DMS 273 treated with DMSO at 0.1 percent for 48 hours (cell line): ENCODE measurements at places on chromosomes 12 and 14.

DNA sequence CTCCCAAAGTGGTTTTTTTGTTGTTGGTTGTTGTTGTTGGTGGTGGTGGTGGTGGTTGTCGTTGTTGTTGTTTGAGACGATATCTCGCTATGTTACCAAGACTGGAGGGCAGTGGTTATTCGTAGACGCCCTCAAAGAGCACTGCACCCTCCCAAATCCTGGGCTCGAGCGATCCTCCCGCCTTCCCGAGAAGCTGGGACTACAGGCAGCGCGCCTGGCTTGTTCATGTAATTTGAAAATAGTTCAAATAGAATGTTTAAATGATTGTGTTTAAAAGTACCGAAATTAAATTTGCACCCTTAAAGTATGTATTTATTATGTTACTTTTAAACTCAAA is 439 bp upstream of the ANAPC5 start:
- DNase-seq: peak; percentile 49

DNA sequence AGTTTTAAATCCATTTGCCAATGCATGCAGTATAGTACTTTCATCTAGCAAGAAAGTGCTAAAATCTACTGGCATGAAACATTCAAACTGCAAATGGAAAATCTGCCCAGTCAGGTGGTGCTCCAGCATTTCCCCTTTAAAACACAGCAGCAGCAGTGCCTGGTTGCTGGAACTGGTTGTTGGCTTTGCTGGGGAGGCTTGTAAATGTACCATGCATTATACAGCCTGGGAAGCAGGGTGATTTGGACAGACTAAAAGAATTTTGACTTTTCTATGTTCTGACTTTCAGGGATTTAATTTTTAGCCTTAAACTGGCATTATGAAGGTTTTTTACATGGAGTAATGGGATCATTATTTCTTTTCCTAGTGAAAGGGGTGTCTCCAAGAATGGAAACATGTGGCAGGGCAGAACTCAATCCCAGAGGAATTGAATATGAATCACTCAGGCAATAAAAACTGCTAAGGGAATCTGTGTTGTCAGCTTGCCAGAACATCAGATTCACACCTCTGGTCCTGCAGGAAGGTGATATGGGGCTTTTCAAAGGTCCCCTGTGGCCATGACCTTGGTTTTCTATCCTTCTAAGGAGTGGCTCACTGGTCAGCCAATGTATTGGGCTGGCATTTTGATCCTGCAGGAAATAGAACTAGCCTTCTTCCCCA is 9.0 kb upstream of the PAX9 start:
- no peak for DNase-seq

DNA sequence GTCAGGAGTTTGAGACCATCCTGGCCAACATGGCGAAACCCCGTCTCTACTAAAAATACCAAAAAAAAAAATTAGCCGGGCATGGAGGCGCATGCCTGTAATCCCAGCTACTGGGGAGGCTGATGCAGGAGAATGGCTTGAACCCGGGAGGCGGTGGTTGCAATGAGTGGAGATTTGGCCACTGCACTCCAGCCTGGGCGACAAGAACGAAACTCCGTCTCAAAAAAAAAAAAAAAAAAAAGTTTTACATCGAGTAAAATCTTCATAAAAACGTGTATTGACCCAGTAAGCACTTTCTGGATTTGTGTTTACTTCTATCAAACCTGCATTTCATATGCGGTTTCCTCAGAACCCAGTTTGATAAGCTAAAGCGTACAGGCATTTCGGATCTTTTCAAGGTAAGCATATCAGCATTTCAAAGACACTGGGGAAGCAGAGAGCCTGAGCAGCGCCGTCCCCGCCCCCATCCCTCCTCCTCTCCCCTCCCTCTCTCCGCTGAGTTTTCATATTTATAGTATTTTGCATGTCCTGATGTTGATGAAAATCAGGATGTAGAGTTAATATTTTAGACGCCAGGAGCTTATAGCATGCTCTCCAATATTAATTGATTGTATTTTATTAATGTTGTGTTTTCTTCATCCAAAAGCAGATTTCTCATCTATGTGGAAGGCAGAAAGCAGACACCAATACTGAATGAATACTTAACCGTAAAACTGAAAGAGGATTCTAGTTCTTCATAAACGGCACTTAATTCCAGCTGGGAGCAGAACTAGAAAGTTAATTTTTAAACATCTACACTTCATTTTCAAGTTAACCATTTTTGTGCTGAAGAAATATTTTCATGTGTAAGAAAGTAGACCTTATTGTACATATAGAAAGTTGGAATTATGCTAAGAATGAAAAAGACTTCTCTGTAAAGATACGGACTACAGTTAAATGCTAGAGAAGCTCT is 9.2 kb upstream of the HIP1R start:
- DNase-seq: no peak

- no peak for DNase-seq
Measured at GRCh38 chr12:64950711-64951298, 126.4 kb downstream of the TBC1D30 start.

DNA sequence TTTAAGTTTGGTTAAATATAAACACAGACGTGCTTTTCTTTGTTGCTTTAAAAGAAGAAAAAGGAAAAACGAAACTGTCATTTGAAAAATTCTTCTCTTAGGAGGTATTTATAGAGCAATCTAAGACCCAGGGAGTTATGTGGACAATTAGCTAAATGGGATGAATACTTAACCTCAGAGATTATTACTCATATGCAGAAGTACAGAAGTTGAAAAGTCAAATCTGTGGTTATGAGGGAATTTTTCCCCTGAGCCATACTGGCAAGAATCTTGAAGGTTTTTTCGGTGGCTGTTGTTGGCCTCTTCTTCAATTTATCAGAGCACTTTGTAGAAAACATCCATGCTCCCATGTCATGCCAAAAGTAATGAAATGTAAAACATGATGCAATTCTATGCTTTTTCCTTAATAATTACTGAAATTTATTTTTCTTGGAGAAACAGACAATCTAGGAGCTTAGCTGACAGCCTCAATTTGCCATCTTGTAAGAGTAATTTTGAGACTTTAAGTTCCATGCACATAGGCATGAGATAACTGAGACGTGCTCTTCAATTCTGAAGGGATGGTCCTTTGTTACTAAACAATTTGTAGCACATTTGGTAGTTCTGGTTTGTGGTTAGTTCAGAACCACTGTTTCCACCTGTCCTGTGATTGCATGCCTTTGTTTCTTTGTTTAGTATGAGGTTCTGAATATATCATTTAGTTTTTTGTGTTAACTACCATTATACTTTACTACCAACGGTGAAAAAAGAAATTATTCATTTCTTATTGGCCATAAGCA is 126.6 kb downstream of the BCAT1 start:
- no peak for DNase-seq

GRCh38 chr12:54270345-54270744 is 9.6 kb downstream of the CBX5 start:
- DNase-seq: no peak

DNA sequence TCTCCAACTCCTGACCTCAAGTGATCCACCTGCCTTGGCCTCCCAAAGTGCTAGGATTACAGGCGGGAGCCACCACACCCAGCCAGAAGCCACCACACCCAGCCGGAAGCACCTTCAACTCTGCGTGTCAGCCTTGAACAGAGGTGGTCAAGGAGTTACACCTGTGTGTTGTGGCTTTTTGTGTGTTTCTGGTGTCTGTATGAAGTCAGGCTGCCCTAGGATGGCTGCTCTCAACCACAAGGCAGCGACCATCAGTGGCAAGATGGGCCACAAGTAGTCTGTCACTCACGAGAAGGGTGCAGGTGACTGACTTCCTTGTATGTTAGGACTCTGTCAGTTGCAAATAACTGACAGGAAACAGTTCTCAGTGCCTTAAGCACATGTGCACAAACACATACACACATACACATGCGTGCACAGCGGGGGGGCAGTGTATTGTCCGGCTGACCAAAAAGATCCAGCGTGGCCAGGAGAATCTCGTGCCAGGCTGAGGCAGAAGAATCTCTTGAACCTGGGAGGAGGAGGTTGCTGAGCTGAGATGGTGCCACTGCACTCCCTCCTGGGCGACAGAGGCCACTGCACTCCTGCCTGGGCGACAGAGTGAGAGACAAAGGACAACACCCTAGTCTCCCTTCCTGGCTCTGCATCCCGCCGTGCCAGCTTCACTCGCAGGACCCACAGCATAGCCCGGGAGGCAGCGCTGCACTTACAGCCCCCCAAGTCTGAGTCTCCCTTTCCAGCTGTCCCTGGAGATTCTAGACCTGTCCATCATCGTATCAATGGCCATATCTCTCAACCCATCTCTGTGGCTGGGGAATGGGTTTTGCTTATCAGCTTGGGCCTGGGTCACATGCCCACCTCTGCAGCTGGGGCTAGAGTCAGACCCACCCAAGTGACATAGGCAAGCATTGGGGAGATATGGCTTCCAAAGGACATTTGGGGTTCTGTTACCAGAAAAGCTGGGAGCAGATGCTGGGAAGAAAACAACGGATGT is 13.7 kb downstream of the P2RX4 start:
- DNase-seq: no peak

DNA sequence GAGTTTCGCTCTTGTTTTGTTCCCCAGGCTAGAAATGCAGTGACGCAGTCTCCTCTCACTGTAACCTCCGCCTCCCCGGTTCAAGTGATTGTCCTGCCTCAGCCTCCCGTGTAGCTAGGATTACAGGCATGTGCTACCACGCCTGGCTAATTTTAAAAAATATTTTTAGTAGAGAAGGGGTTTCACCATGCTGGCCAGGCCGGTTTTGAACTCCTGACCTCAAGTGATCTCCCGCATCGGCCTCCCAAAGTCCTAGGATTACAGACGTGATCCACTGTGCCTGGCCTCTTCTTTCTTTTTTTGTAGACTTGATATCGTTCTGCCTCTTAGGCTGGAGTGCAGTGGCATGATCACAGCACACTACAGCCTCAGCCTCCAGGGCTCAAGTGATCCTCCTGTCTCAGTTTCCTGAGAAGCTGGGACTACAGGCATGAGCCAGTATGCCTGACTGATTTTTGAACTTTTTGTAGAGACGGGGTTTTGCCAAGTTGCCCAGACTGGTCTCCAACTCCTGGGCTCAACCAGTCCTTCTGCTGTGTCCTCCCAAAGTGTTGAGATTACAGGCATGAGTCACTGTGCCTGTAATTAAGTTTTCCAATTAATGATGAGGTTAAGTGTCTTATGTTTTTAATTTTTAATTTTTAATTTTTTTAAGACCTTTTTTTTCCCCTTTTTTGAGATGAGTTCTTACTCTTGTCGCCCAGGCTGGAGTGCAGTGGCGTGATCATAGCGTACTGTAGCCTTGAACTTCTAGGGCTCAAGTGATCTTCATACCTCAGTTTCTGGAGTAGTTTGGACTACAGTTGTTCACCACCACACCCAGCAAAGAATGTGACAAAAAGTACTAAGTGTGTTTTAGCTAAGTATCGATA is 10.2 kb downstream of the RCOR1 start:
- DNase-seq: no peak

DNA sequence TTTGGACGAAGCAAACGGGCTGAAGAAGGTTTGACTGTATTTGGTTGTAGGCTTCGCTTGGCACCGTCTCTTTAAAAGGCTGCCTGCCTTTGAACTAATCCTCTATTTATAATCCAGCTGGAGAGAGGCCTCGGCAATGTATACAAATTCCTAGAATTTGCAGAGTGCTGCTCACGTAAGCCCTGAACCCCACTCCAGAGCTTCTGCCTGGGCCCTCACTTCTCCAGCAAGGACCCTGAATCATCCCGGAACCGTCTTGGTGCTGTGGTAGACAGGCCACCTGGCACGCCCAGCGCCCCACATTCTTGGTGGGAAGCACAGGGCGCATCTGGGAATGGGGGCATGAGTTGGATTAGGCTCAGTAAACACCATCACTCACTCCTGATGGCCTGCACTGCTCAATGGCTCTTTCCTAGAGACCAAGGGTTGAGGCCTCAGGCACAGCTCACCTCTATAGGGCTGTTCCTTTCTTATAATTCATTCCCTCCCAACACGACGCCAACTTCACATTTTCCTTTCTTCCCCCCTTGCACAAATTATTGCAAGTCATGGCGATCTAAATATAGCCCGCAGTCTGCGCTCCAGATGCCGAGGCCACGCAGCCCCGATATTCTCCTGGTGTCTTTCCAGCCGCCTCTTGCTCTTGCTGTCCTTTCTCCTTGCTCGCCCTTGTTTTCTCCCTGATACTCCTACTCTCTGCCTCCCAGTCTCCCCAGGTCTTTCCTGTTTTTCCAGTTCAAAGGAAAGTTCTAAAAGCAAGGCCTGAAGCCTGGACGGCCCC is 141.0 kb downstream of the ZFP36L1 start:
- no peak for DNase-seq

GRCh38 chr14:35305633-35306032 is 13.5 kb downstream of the PSMA6 start:
- DNase-seq: no peak

GRCh38 chr14:37115406-37115805 is 57.0 kb downstream of the SLC25A21 start:
- no peak for DNase-seq

DNA sequence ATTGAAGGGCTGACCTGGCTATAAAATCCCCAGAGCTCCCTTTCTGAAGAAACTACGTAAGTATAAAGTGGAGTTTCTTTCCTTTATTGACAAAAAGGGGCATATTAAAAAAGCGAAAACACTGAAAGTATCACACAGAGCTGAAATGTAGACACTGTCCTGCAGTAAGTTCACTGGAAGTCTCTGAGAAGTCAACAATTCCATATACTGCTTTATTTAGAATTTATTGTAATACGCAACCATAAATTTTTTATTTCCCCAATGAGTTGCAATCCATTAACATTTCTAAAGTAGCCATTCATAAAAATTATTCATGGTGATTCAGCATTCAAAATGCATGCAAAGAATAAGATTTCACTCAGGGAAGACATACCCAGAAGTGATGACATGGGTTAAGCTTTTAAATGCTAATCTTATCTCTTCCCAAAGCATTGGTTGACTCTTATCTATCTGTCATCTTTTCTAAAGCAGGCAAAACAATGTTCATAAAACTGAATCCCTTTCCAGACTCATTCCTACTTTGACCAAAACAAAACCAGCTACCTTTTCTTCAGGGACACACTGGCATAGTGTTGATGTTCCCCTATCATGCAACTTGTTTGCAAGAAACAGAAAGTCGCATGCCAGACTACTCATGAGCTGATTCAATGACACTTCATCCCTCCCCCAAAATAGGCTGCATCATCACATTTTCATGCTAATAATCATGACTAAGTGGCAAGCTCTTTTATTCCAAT is 17.3 kb downstream of the KITLG start:
- DNase-seq: no peak

DNA sequence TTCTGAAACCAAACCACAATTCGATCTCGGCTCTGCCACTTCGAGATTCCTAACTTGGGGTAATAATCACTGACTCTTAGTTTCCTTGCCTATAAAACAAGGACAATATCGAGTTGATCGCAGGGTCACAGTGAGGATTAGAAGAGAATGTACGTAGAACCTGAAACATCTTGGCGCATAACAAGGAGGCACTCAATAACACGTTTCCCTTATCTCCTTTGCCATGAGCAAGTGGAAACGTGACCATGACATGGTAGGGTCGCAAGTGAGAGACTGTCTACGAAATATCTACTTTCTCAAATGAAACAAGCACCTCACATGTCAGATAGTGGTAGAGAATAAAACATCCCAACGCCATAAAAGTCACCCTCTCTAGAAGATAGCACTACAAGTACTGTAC is 2.3 kb downstream of the DICER1 start:
- DNase-seq: no peak

- no peak for DNase-seq
Measured at GRCh38 chr14:76212242-76212641, 60.5 kb downstream of the GPATCH2L start.

- DNase-seq: no peak
Measured at GRCh38 chr12:3531496-3531895, 40.5 kb downstream of the PRMT8 start.
